ENCODE measurements at places on chromosomes 3 and 15.

- DNase-seq: peak; percentile 10
These were observed 40.0 kb upstream of the TRH start for GRCh38 chr3:129934234-129935123.

DNA sequence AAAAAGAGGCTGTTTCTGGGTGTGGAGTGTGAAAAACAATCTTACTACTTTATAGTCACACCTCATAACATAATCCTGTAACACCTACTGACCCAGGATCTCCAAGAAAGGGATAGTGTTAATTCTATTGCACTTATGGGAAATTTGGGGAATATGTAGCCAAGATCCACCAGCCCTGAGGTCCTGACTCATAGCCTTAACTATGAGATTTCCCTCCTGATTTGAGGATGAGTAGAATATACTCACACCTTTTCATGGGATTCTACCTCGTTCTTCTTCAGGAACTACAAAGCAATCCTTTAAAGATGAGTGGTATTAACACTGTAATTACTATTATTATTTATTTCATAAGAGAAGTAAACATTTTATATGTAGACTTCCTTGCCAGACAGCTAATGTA is 315.2 kb downstream of the MECOM start:
- DNase-seq: no peak

DNA sequence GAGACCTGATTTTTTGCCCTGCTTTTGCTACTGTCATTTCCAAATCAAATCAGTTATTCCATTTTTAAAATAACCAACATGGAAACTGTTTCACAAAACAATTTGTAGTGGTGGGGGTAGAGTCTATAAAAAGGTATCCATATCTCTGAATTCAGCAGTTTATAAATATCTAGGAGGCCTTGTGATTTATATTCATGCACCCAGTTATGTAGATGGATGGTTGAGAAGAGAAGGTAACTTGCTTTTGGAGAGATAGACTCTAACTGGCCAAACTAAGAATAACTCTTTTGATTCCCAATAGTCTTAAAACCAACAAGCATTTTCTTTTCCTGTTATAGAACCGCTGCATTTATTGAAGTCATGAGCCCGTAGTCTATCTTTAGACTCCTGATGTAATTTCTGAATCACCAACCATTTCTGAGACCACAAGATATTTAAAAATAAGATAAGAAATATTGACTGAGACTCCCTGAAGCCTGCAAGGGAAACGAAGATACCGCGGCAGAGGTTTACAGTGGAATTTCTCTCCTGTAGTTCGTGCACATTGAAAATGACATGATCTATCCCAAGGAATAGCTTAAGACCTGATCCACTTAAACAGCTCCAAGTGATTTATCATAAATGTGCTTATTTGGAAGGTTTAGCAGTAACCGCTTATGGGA is 68.5 kb downstream of the SAMMSON start:
- peak; percentile 27 for DNase-seq

DNA sequence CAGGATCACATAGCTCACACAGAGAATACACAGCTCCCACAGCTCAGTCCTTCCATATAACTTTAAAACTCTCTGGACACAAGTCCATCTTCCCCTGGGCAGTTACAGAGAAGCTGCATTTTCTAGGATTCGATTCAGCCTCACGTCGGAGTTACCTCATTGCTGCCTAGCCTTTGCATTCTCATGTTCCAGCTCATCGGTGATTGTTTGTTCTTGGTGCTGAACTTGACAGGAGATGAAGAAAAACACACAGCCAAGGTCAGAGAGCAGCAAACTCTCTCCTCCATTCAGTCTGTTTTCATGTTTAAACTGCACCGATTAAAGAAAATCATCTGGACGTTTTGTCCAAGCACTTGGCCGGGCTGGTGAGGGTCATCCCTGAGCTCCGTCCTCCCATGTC is 375.5 kb upstream of the CFAP20DC start:
- peak; percentile 65 for DNase-seq

- peak; percentile 15 for DNase-seq
These were observed 25.9 kb downstream of the MELTF start for GRCh38 chr3:197003461-197004385.

- DNase-seq: peak; percentile 78
These were observed 53.9 kb downstream of the CLASP2 start for GRCh38 chr3:33664195-33664594.

- peak; percentile 75 for DNase-seq
These were observed 39.9 kb downstream of the TGFBR2 start for GRCh38 chr3:30646181-30646876.

GRCh38 chr3:39275052-39275451 is 4.8 kb downstream of the CX3CR1 start:
- peak; percentile 9 for DNase-seq

GRCh38 chr3:27208961-27209616 is 160.1 kb downstream of the NEK10 start:
- DNase-seq: no peak

- no peak for DNase-seq
These were observed 14.5 kb downstream of the APBA2 start for GRCh38 chr15:28900041-28900891.

- peak; percentile 48 for DNase-seq
These were observed 32.2 kb downstream of the FILIP1L start for GRCh38 chr3:100081986-100082692.

GRCh38 chr3:147424581-147425387 is 15.6 kb downstream of the ZIC1 start:
- no peak for DNase-seq

GRCh38 chr3:33358172-33358781 is 81.0 kb downstream of the FBXL2 start:
- no peak for DNase-seq

DNA sequence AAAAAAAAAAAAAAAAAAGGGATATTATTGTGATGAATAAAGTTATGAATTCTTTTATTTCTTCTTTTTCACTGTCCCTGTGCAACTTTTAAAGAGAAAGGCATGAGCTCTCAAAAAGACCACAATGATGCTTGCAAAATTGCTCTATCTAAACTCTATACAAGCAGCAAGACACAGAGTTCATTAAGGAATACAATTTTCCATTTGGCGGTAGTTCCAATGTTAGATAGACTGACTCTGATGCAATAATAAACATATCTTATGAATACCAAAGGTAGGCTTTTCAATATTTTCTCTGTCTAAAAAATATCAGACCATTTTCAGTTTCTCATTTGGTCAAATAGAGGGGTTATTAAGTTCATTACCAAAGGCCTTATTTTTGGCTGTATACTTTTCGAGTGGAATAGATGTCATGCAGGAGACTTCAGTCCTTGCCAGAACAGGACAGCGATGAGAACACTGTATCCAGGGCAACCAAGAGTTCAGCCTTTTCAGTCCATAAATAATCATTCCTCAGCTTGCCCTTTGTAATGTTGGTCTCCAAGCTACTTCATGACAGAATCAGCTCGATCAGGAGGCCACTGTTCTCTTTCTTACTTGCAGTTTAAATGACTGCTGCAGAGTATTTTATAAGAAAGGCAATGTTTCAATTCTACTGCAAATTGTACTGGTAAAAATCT is 162.9 kb upstream of the FAM3D start:
- DNase-seq: no peak

DNA sequence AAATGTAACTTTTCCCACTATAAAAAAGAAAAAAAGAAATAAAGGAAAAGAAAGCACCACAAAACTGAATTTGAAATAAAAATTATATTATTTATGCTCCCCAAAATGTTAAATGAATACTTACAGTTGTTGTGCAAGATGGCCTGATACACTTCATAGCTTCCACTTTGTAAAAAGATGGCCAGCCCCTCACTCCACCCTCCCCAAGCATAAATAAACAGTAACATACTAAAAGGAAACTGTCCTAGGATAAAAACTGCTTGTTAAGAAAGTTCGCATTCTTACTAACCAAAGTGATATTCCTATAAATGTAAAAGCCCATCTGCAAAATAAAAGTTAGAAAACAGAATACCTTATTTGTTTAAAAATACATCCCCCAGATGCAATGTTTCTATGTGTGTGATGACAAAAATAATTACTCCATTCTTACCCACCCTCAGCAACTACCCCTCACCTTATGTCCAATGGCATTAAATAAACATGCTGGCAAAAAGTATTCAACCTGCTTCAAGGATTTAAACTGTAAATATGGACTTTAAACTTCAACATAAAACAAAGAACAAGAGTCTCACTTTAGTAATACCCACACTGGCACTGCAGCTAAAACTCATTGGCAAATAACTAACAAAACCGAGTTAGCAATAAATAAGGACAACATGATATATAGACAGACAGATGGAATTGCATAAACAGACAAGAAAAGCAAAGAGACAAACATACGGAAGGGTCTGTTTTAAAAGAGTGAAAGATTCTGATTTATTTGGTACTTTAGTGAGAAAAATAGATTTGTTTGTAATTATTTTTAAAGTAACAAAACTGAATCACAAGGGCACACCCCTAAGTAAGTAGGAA is 47.7 kb downstream of the ZBTB20 start:
- DNase-seq: no peak

DNA sequence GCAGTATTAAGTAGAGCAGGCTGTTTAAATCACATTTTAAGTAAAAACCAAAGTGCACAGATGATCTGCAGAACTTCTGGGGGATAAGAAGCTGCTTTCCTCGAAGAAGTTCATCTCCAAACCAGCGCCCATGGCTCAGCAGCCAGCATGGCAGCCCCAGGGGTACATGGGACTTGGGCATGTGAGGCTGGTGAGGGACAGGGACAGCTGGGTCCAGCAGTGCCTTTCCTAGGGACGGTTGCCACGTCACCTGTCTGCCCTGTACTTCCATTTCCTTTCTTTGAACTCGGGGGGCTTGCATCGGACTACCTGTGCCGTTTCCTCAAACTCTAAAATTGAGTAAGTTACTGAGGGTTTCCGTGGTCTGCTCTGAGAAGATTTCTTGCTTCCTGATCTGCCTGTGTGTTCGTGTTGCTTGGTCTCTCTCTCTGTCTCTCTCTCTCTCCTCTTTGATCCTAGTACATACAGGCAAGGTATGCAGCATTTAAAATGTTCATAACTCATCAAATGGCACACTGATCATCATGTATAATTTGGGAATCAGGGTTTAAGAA is 67.6 kb downstream of the IGF1R start:
- no peak for DNase-seq

DNA sequence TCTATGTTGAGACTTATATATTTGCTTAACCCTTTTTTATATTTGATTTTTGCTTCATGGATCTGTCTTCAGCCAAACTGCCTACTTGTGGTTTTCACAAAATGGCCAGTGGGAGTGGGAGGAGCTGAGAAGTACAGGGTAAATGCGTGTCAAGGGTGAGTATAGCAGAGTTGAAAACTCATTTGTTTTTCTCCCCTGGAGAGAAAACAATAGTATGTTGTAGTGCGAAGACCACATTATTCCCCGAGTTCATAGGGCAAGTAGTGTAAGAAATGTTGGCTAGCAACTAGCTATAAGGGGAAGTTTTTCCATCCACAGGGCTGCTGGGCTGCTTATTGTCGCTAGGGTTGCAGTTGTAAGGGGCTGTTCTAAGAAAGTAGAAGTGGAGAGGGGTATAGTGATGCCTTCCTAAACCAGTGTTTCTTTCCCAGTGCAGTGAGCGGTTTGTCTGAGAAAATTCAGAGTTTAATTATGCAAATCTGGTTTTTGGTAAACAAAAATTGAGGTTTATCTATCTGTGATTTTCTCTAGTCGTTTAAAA is 153.8 kb upstream of the AZI2 start:
- no peak for DNase-seq

- DNase-seq: no peak
These were observed 142.7 kb upstream of the DPPA4 start for GRCh38 chr3:109480014-109480413.

DNA sequence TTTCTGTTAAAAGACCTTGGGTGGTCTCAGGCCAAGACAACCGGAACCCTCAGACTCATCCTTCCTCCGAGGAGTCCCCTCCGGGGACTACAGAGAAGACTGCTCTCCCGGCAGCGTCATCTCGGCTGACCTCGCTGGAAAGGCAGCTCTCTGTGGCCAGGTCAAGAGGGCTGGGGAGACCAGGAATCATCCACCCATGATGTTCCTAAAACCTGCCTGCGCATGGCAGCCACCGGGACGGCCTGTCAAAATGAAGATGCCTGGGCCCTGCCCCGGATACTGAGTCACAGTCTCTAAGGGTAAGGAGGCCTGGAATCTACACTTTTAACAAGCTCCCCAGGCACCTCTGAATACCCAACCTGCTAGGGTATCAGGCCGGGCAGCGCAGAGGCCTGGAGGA is 78.6 kb downstream of the RPN1 start:
- no peak for DNase-seq

DNA sequence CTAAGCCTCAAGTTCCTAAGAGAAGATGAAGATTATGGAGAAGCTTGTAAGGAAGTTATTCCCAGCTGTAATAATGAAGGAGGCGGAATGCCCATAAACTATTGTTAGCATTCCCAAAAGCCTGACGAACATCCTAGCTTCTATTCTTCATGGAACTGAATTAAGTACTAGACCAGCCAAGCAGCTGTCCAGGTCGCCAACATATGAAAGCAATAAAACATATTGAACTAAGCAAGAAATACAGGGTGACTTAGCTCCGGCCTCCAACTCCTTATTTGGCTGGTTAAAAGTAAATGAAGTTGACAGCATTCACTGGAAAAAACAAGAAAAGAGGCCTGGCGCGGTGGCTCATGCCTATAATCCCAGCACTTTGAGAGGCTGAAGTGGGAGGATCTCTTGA is 174.0 kb upstream of the TPM1 start:
- DNase-seq: peak; percentile 74

DNA sequence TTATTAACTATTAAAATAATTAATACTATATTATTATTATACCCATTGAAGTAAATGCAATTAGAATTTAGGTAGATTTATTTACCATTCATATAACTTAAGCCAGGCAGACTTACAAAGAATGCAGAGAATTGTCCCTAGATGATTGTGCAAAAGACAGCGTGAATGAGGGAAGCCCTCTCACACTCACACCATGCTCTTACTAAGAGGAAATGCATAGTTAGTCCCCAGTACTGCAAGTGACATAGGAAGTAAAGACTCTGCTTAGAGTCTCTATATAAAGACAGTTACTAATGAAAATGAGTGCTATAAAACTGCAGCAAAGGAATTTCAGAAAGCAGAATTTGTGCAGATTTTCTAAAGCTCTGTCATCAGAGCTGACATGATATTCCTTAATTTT is 270.4 kb downstream of the ZBBX start:
- DNase-seq: no peak

DNA sequence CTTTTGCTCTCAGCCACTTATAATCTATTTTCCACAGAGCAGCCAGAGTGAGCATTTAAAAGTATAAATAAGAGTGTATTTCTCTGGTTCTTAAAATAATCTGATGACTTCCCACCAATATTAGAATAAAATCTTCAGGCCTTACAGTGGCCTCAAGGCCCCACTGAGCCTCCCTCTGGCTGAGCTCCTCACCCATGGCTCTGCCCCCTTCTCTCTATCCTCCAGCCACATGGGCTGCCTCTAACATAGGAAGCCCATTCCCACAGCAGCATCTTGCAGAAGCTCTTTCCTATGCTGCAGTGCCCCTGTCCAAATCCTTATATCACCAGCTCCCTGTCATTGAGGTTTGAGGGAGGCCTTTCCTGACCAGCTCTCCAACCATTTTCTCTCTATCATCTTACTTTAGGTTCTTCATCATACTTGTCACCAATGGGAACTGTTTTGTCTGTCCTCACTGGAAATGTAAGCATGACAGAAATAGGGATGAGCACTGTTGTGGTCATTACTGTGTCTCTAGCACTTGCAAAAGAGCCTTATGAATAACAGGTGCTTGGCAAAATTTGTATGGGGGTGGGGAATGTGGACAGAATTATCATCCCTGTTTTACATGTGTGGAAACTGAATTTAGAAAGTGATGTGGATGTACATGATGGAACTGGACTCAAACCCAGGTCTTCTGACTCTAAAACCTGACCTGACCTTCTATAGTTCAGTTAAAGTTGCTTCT is 250.6 kb downstream of the NR1D2 start:
- DNase-seq: no peak
